ENCODE measurements at places on chromosomes 3 and 15. TPM values are rescaled to one million over a fixed set of nuclear protein-coding genes. Genes with fewer than 3 reads are reported as not detected.

Gene AQP9
- total RNA-seq: 0.17 TPM

Gene CPLX3
- total RNA-seq: not detected

- no peak overlapping the region for H3K27ac ChIP-seq
- no peaks in the 10 kb centered on the region for H3K36me3 ChIP-seq
- DNase-seq: no peak
- H3K4me1 ChIP-seq: no peaks in the 10 kb centered on the region
- peaks cover 9% of the 10 kb centered on the region for H3K27me3 ChIP-seq
- H3K4me3 ChIP-seq: no peak overlapping the region
Measured at GRCh38 chr3:187336322-187336721, 31.9 kb upstream of the RTP4 start.

- no peaks in the 10 kb centered on the region for H3K36me3 ChIP-seq
- no peak for DNase-seq
- H3K4me3 ChIP-seq: no peak overlapping the region
- no peaks in the 10 kb centered on the region for H3K4me1 ChIP-seq
- H3K27me3 ChIP-seq: no peaks in the 10 kb centered on the region
Measured at GRCh38 chr3:161602475-161602874, 105.9 kb downstream of the OTOL1 start.
